ENCODE measurements at places on chromosomes 2 and 18.
A peak's percentile ranks its signal among the peaks of the same experiment; 100 is the strongest.

GRCh38 chr2:167480232-167480985 is 592.1 kb downstream of the XIRP2 start:
- DNase-seq, result no peak

DNA sequence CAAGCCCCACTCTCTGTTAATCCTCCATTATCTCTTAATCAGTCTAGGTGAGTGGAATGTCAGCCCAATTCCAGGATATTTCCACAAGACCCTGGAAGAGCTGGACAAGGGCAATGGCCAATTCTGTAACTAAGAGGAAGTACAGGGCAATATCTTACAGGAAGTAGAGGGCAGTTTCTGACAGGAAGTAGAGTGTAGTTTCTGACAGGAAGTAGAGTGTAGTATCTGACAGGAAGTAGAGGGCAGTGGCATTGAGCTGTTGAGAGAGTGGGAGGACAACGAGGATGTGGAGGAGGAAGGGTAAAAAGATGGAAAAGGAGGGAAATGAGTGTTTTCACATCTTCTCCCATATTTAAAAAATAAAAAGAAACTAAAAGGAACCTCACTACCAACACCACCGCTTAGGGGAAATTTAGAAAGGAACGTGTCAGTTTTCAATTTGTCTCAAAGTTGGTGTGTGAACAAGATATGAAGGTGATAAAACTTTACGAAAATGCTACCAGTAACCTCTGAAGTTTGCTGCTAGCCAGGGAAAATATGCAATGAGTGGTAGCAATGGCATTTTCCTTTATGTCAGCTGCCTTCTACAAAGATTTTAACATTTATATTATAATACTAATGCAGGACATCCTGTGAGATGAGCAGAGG is 430.9 kb upstream of the HNRNPA3 start:
- no peak for DNase-seq

- DNase-seq, result no peak
Observed at GRCh38 chr2:21422050-21422449, 298.3 kb downstream of the TDRD15 start.

DNA sequence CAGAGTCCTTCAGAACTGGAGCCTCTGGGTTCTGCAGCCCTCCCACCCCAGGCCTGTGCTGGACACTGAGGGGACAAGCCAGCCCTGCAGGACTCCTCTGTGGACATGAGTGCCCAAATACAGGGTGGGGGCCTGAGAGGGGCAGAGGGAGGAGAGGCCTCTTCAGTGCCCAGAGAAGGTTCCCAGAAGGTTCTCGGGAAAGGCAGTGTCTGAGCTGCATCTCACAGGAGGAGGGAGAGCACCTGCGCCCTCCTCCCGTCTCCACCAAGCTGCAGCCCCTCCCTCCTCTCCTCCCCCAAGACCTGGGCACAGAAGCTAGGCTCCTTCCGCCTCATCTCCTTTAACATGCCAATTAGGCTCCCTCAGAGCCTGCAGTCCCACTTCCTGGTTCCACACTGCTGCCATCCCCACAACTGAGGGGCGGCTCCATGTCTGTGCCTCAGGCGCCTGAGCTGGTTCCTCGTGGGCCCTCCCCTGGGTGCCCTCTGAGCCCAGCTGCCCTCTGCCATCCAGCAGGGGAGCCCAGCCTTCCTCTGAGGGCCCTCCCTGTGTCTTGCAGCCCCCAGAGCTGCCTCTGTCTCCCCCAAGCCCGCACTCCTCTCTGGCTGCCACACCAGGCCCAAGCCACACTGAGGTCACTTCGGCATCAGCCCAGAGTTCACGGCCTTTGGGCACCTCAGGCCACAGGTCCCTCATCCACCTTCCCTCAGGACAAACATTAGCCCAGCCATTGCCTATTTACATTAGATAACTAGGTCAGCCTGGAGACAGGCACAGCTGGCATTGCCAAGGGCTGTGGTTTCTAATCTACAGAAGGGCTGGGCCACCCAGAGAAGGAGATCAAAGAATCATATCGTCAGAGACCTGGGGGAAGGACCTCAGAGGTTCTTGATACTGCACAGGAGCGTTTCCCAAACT is 28.9 kb downstream of the KCNK3 start:
- DNase-seq, result no peak

DNA sequence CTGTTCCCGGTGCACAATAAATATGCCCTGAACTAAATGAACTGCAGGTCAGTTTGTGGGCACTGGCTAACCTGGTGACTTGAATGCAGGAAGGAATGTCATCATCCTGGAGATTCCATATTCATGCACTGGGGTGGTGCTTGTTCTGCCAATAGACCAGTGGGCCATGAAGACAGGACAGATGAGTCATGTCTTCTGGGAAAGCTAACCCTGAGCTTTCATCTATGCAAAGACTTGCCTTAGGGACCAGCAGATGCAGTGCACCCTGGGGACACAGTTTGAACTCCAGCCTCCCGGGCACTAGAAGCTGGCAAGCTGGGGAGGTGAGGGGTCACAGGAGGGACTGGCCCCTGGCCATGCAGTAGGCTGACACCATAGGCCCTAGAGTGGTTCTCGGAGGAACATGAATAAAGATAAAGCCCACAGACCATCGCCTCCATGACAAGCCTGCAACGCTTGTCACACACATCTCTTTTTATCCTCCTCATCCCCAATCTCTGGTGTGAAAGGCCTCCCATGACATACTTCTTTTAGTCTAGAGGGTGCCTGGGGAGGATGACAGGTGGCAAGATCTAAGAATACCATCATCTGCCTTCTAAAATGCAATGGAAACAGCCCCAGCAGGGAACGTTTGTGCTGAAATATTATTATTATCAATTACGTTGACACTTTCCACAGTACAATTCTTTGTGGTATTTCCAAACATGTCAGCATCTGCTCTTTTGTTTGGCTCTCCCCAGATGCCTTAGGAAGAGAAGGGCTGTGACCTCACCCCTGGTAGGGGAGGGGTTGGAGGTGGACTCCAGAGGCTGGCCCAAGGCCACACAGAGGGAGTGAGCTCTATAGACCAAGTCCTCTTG is 267.4 kb upstream of the RAB6C start:
- DNase-seq, result no peak

GRCh38 chr18:67200665-67201064 is 315.9 kb downstream of the DSEL start:
- DNase-seq, result no peak

DNA sequence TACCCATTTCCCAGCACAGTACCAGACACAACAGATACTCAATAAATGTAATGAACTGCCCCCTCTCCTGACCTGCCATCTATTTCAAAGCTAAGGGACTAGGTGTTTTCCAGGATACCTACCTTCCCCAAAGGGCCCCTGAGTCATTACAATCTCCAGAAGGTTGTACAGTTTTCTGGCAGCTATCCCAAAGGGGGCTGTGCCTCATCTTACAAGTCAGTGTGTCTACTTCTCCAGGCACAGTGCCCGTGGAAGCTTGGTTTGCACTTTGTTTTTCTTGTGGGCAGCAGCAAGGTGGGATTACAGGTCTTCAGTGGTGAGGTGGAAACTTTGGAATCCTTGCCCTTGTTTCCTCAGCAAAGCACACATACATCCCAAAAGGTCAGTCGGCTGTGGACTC is 62.8 kb upstream of the CYP26B1 start:
- DNase-seq, result no peak

GRCh38 chr18:394262-394986 is 106.1 kb downstream of the COLEC12 start:
- no peak for DNase-seq

GRCh38 chr2:209380293-209380692 is 43.6 kb upstream of the MAP2 start:
- peak; percentile 8 for DNase-seq

DNA sequence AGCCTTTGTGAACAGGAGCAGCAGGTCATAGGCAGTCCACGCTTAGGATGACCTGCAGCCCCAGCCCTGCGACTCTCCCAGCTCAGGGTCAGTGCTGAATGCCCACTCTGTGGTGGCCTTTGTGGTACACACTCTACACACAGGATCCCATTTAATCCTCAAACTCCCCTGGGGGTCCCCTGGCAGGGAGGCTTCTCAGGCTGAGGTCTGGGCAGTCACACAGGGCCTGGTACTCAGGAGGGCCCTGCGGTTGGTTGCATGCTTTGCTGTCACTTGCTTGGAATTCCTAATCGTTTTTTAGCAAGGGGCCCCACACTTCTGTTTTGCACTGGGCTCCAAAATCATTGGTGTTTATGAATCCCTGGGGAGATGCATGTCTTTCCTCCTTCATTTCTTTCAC is 113.0 kb downstream of the EML6 start:
- no peak for DNase-seq

GRCh38 chr2:67041051-67041450 is 356.1 kb upstream of the ETAA1 start:
- no peak for DNase-seq

GRCh38 chr2:67701011-67701410 is 303.9 kb downstream of the ETAA1 start:
- DNase-seq, result no peak

- DNase-seq, result no peak
Observed at GRCh38 chr2:23545396-23545795, 160.4 kb downstream of the KLHL29 start.

- DNase-seq, result no peak
Observed at GRCh38 chr2:214005337-214005736, 405.5 kb upstream of the VWC2L start.

- no peak for DNase-seq
Observed at GRCh38 chr18:655445-655844, 2.0 kb upstream of the TYMS start.

- no peak for DNase-seq
Observed at GRCh38 chr18:32598144-32598543, 127.5 kb upstream of the GAREM1 start.

GRCh38 chr2:148007219-148007900 is 13.2 kb downstream of the ORC4 start:
- DNase-seq, result no peak

- DNase-seq, result no peak
Observed at GRCh38 chr2:79952616-79953015, 351.9 kb downstream of the LRRTM1 start.

DNA sequence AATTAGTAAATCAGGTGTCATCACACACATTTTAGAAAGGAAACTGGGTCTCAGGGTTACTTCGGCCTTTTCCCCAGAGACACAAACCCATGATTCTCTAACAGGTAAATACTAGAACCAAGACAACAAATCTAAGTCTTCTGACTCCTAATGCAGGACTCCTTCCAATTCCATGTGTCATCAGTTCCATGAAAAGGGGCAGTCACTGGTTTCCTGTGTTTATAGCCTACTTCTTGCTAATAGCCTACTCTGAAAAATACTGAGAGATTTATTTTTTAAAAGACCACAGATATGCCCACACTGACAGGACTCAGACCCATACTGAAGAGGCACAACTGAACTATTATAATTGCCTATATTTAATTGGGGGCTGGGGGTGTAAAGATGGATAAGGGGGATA is 33.0 kb downstream of the RAB1A start:
- DNase-seq, result no peak

GRCh38 chr2:107627926-107628325 is 198.8 kb upstream of the RGPD4 start:
- no peak for DNase-seq

DNA sequence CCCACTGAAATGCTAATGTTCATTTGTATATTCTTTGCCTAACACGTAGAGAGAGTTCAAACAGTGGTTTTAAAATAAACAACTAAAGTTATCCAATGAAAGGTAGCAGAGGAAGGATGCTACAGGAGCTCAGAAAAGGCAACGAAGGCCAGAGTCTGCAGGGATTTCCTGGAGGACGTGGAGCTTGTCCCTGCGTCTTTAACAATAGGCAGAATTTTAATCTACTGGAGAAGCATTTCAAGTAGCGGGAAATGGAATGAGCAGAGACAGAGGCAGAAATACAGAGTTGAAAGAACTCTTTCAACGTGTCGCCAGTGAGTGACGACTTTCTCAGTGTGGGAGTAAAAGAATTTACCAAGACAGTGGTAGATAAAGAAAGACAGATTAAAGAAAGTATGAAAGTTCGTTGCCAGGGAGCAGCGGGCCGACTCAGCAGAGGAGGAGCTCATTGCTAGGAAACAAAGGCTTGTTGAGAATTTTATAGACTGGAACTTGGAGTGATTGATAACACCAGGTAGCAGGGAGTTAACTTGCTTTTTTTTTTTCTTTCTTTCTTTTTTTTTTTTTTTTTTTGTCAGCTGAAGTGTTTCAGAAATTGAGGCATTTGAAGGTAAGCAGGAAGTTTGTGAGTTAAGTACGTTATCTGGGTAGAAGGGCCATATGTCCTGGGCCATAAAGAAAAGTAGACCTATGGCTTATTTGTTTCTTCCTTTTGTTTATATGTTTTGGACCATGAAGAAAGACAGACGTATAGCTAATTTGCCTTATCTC is 625 bp upstream of the NBAS start:
- no peak for DNase-seq

GRCh38 chr2:237791977-237792727 is 6.4 kb upstream of the RBM44 start:
- no peak for DNase-seq

GRCh38 chr18:6917072-6917471 is 187.6 kb downstream of the ARHGAP28 start:
- no peak for DNase-seq

- DNase-seq, result no peak
Observed at GRCh38 chr2:25559148-25559547, 114.2 kb downstream of the DTNB start.

- DNase-seq, result no peak
Observed at GRCh38 chr2:24659862-24660261, 133.3 kb downstream of the PTRHD1 start.

DNA sequence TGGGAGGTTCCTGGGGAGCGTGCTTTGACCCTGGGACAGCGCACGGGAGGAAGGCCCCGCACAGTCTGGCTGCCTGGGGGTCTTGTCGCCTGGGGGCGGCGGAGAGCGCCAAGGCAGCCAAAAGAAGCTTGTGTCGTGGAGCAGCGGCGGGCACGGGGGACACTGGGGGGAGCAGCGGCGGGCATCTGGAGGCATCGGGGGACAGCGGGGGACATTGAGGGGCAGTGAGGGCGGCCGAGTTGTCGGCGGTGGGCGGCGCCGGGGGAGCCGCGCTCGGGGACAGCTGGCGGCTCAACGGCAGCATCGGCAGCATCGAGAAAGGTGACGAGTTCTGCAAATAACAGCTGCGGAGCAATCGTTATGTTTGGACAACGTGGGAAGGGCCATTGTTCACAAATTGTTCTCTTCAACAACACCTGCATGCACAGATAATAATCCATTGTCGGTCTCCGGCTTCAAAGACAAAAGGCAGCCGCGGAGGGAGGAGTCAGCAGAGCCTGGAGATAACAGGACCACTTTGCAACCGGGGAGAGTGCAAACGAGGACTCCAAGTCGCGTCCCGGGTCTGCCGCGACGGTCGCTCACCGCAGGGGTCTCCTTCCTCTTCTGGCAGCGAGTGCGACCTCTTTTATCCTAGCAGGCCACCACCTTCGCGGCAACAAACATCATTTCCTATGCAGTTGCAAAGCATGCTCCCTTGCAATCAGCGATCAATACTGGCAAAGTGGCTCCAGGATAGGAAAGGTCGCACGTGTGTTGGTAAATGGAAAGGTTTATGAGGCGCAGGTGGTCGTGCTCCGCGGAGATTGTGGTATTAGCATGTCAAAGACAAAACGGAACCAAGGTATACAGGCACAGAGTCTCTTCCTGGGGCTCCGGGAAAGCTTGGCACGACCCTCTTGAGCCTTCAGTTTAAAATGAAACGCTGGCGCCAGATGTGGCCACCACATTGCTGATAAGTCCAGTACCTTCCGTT is 132.3 kb upstream of the DLX2 start:
- no peak for DNase-seq

- no peak for DNase-seq
Observed at GRCh38 chr18:36693931-36694620, 134.7 kb downstream of the TPGS2 start.

All from GM19239 (cell line).